ENCODE measurements at places on chromosomes 3 and 15. TPM values are rescaled to one million over a fixed set of nuclear protein-coding genes. Genes with fewer than 3 reads are reported as not detected.

GRCh38 chr3:160106905-160107861 lies 118.0 kb upstream of the C3orf80 start:
- peak; percentile 57 for DNase-seq

GRCh38 chr3:40923143-40923542 lies 276.2 kb upstream of the CTNNB1 start:
- DNase-seq = no peak

- DNase-seq = no peak
Measured at GRCh38 chr3:32297366-32297765, 58.9 kb downstream of the CMTM8 start.

- peak; percentile 89 for DNase-seq
Measured at GRCh38 chr3:40179016-40179415, 130.5 kb upstream of the EIF1B start.

GRCh38 chr15:25887870-25888269 lies 24.7 kb upstream of the ATP10A start:
- DNase-seq = no peak

GRCh38 chr3:8595695-8596115 lies 48.9 kb downstream of the SSUH2 start:
- DNase-seq = no peak

DNA sequence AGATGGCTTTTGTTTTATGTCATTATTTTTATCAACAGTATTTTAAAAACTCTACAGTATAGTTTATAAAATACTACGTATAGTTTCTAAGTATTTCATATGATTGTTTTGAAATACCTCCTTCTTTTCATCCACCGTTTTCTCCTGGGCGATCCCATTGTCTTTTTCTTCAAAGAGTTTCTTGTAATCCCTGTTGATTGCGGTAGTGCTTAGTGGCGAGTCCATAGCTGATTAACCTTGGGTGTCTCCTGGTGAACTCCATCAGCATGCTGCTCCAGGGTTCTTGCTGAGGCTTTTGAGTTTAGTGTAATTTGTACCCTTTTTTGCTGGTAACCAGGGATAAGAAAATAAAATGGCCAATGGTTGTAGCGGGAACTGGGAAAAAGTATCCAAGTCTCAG lies 3.6 kb downstream of the PIAS1 start:
- DNase-seq = no peak

- no peak for DNase-seq
Measured at GRCh38 chr3:113454057-113454456, 12.8 kb upstream of the CFAP44 start.

DNA sequence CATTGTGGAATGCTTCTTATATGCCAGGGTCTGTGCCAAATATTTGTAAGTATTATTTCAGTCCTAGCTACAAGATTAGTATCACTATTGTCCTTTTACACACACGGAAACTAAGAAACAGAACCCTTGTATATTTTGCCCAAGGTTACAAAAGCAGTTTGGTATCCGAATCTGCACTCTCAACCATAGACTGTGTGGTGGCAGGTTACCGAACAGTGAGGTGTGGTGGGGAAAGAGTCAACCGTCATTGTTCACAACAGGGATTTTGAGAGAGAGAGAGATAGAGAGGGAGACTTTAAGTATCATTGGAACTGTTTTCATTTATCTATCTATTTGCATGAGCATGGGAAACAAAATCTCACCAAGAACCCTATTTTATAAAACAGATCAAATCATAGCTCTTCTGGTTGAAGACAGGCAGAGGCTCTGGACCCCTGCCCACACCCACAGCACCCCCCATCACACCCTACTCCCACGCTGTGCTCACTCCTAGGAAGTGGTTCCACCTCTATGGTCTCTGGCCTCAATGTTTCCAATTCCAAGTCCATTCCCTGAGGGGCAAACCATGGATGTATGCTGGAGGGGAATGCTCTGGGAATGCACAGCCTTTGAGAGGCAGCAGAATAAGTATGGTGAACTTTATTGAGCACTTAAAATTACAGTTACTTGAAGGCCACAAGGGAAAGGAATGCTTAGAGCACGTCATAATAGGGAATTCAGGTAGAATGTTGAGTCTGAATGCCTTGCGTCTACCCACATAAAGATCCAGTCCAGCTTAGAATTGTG lies 69.0 kb downstream of the ARHGAP31 start:
- DNase-seq = no peak

Gene ASB14
- not detected for total RNA-seq

Gene VPS39
- 71.9 TPM for total RNA-seq

Gene LINGO1
- 0.58 TPM for total RNA-seq
